Left kidney (tissue), 8 donors: ENCODE measurements at places on chromosomes 7 and 10.

GRCh38 chr10:117410557-117410956 lies 35.3 kb upstream of the PDZD8 start:
- DNase-seq, result no peak

- no peak for DNase-seq
Observed at GRCh38 chr7:101545441-101546190, 83.5 kb downstream of the MYL10 start.

GRCh38 chr10:123807444-123808035 lies 84.1 kb downstream of the CPXM2 start:
- no peak for DNase-seq

- no peak for DNase-seq
Observed at GRCh38 chr7:77667459-77668086, 28.7 kb upstream of the RSBN1L start.

DNA sequence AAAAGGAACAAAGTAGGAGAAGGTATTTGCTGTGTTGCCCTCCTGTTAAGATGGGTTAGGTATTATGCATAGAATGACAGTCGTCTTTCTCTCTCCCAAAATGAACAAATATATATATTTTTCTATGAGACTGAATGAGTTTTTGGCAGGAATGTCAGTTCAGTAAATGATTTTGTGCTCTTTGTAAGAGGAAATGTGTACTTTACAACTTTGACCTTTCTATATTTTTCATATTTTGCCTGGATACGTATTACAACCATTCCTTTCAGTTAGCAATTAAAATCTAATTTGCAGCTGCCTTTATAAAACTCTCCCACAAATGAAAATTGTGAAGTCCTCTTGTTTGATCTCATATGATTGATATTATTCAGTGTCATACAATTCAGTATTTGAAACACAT lies 336.6 kb upstream of the MEOX2 start:
- DNase-seq, result no peak

DNA sequence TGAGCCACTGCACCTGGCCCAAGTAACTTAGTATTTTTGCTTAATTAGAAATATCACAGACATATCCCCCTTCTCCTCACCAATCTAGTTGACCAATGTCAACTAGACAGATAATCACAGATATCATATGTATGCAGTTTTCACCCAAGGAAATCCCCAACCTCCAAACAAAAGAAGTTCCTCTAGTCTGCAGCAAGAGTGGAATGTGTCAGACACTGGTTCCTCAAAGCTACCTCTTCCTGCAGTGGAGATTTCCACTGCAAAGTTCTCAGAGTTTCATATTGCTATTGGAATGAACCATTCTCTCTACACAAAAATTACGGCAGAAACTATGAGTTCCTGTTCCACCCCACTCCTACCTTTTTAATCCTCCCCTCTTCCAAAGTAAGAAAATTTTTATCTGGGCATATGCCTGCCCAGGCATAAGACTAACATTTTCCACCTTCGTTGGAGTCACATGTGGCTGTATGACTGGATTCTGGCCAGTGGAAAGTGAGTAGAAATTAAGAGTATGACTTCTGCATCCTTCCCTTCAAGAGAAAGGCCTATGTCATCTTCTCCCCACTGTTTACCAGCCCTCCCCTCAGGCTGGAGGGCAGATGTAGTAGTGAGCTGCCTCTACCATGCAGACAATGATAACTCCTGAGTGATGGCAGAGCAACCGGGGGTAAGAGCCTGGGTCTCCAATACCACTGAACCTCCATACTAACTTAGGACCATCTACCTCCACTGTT lies 103.0 kb downstream of the MYOF start:
- no peak for DNase-seq

GRCh38 chr10:104804880-104805279 lies 163.8 kb downstream of the SORCS3 start:
- DNase-seq, result no peak

DNA sequence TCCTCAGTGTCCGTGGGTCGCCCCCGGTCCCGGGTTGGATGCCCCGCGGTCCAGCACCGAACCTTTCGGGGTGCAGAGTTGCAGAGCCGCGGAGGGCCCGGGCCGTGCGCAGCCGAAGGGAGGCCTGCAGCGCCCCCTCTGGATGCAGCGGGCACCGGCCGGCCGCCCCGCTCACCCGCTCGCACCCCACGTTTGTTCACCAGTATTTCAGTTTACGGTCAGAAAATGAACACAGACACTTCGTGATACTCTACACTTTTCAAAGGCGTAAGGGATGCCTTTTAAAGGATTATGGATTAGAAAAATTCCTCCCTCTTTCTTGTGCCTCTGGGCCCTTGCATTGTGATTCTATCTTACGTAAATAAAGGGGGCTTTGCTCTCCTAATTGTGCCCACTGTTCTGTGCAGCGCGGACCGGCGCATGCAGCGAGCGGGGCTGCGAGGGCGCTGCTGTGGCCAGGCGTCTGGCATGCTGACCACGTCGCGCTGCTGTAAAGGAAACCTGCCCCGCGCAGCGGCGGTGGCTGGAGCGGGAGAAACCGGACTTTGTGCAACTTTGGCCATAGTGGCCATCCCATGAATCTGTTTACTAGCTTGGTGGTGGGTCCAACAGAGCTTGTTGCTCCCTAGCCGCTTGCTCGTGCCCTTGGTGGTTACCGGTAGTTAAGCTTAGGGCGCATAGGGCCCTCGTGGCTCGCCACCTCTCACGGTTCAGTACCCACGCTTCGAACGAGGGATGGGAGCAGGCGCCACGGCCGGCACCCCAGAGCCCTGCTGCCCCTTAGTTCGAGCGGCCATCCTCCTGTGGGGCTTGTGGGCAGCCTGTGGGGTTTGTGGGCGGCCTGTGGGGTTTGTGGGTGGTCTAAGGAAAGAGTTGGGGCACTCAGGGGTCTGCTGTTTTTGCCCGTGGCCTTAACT lies 739 bp upstream of the MEST start:
- no peak for DNase-seq

GRCh38 chr10:132922872-132923271 lies 19.5 kb downstream of the CFAP46 start:
- DNase-seq, result no peak

GRCh38 chr10:36489611-36490228 lies 635.7 kb upstream of the ANKRD30A start:
- no peak for DNase-seq

- no peak for DNase-seq
Observed at GRCh38 chr10:103442031-103442461, 10.1 kb downstream of the CALHM2 start.

- no peak for DNase-seq
Observed at GRCh38 chr10:87658858-87659555, 671 bp upstream of the PAPSS2 start.

- DNase-seq, result no peak
Observed at GRCh38 chr10:11504566-11505285, 106.7 kb downstream of the USP6NL start.

DNA sequence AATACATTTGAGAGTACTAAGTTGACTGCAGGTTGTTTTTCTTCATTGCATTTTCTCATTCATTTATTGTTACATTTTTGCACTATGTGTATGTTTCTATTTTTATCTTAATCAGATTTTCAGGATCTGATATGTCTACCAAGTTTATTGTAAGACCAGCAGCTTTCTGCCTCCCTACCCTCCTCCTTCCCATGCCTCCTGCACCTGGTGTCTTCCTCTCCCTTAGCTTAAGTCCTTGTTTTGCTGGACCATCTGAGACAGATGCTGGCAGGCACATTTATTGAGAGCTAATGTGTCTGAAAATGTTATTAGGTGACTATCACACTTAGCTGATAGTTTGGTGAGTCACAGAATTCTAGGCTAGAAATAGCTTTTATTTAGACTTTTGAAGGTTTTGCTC lies 79.6 kb downstream of the ANLN start:
- no peak for DNase-seq

DNA sequence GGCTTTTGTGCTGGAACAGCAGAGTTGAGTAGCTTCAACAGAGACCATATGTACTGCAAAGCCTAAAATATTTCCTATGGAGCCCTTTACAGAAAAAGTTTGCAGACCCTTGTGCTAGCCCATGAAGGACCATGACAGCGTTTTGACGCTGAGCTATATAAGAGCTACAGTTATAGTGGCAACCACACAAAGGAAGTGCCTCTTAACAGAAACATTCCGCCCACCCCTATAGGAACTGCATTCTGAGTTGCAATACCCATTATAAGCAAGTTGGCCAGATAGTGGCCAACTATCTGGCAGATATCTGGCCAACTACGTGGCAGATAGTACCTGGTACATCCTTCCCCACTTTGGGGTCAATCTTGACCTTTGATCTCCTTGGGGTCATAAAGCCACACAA lies 47.5 kb upstream of the DMBT1 start:
- DNase-seq, result no peak

- DNase-seq, result peak; percentile 28
Observed at GRCh38 chr7:55432939-55433784, 68.0 kb downstream of the LANCL2 start.

DNA sequence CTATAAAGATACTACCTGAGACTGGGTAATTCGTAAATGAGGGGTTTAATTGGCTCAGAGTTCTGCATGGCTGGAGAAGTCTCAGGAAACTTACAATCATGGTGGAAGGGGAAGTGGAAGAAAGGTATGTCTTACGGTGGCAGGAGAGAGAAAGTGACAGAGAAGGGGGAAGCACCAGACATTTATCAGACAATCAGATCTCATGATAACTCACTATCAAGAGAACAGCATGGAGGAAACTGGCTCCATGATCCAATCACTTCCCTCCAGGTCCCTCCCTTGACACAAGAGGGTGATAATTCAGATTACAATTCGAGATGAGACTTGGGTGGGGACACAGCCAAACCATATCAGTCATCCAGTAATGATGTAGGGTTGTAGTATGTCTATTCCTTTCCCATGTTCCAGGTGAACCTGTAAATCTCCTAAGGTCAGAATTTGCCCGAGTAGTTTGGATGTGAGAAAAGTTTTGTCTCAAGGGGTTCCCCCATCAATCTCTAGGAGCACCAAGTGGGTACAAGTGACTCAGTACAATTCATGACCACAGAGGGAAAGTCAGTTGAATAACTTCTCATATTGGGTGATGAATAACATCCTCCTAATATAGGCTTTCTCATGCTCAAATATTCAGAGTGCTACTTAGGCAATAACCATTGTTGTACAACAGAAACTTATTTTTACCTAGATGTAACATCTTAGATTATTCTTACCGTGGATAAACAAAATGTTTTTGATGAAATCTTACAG lies 39.7 kb upstream of the MTPN start:
- no peak for DNase-seq

DNA sequence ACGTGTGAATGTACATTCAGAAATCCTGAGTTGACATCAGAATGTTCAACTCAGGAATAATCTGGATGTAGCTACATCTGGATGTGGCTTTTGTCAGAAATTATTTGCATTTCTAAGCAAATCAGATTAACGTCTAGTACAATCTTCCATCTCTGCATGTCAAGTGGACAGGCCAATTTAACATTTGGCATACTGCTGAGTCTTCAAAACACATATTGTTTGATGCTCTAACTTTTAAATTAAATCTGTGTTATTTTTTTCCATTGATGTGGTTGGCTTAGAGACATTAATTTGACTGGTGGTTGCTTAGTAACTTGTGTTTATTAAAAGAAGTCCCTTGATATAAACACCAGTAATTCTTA lies 3.4 kb downstream of the STAMBPL1 start:
- no peak for DNase-seq

- no peak for DNase-seq
Observed at GRCh38 chr10:18955061-18955460, 93.5 kb upstream of the MALRD1 start.

DNA sequence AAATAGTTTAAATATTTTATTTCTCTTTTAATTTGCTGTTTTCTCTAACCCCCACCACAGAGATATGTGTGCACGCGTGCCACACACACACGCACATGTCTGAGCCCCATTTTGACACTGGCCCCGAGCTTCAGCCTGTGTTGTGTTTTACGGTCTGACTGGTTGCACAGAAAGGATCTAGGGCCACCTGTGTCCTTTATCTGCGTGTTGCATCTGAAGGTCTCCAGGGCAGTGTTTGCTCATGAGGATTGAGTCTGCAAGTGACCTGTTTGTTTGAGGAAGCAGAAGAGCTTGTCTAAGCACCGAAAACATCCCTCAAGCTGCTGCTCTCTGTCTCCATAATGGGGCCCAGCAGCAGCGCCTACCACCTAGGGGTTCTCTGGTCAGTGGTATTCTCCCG lies 266.4 kb upstream of the LYZL1 start:
- no peak for DNase-seq

- no peak for DNase-seq
Observed at GRCh38 chr7:48901966-48902365, 22.4 kb upstream of the CDC14C start.

GRCh38 chr7:18302097-18302496 lies 193.5 kb upstream of the HDAC9 start:
- DNase-seq, result no peak

GRCh38 chr10:78375854-78376785 lies 342.5 kb downstream of the RPS24 start:
- no peak for DNase-seq

- DNase-seq, result no peak
Observed at GRCh38 chr10:6017781-6018354, 40.5 kb upstream of the IL15RA start.

GRCh38 chr7:80440883-80441282 lies 71.0 kb downstream of the GNAT3 start:
- no peak for DNase-seq

GRCh38 chr7:30925913-30926312 lies 14.3 kb downstream of the AQP1 start:
- DNase-seq, result no peak

GRCh38 chr10:57627642-57628178 lies 640.0 kb downstream of the IPMK start:
- no peak for DNase-seq

GRCh38 chr7:27992097-27992496 lies 188.5 kb downstream of the JAZF1 start:
- DNase-seq, result no peak

GRCh38 chr10:110241407-110241806 lies 34.0 kb downstream of the MXI1 start:
- DNase-seq, result no peak

DNA sequence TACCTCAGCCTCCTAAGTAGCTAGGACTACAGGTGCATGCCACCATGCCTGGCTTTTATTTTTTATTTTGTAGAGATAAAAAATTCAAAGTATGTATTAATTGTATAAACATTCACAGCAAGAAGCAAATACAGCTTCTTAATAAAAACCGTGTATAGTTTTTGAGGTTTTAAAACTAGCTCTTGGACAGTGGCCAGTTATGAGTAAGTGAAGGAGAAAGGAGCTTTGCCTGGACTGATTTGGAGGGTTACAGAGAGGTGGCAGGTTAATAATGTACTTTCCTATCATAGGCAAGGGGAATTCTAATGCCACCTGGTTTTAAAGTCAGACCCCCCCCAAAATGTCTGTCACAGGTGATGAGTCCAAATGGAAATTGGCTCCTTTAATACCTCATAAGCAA lies 43.4 kb downstream of the ZNRF2 start:
- no peak for DNase-seq

DNA sequence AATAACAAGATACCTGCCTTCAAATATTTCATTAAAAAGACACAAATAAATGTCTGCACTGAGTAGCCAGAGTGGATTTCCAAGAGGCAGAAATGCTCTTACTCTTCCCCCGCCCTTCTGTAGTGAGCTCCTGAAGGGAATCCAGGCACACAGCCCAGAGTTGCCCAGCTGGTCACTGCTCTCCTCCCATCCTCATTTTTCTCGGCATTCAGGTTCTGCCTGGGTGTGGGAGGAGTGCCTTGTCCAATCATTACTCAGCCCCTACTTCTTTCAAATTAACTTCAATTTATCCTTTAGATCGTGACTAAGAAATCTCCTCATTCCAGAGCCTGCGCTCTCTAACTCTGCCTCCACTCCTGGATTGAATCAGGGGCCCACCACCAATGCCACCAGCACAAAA lies 12.2 kb downstream of the CCDC6 start:
- no peak for DNase-seq
